ENCODE measurements at places on chromosomes 7 and 10.

DNA sequence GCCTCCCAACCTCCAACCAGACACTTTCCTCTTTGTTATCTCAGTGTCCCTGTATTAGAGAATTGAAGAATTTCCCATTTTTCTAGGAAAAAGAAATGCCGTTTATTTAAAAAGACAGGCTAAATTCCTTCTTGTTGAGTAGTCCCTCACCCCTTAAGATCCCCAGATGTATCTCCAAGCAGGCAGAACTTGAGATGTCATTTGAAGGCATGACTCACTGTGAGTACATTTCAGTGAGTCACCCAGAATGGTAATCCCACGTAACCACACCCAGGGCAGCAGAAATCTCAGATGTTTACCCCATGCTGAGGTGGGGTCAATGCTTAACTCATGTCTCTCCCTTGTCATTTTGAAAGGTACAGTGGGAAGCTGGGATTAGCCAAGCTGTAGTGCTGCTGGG is 4.4 kb downstream of the ZNF655 start:
- peak; percentile 96 for DNase-seq

GRCh38 chr7:130703851-130704250 is 17.5 kb upstream of the TSGA13 start:
- no peak for DNase-seq

- no peak for DNase-seq
These were observed 492.5 kb upstream of the ZMIZ1 start for GRCh38 chr10:78576276-78576675.

DNA sequence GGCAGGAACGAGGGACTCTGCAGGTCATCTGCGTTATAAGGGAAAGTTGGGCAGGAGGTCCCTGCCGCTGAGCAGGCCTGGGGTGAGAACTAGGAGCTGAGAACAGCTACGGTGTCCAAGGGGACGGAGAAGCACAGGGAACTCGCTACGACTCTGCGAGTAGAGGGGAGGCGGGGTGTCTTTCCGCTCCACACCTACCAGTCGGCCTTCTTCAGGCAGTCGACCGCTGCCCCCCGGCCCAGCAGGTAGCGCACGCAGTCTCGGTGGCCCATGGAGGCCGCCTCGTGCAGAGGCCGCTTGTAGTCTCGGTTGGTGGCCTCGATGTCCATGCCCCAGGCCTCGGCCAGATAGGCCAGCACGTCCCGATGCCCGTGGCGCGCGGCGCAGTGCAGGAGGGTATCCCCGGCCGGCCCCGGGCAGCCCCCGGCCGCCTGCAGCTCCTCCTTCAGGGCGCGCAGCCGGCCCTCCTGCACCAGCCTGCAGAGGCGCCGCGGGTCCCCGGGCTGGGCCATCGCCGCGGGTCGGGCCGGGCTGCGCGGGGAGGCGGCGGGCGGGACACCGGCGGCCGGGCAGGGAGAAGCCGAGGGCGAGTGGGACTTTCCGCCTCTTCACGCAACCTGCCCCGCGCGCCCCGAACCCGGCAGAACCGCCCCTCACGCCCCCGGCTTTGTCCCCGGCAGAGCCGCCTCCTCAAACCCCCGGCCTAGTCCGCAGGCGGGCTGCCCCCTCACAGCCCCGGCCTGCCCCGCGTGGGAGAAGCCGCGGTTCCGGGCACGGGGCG is 660 bp downstream of the ANKRD16 start:
- no peak for DNase-seq

DNA sequence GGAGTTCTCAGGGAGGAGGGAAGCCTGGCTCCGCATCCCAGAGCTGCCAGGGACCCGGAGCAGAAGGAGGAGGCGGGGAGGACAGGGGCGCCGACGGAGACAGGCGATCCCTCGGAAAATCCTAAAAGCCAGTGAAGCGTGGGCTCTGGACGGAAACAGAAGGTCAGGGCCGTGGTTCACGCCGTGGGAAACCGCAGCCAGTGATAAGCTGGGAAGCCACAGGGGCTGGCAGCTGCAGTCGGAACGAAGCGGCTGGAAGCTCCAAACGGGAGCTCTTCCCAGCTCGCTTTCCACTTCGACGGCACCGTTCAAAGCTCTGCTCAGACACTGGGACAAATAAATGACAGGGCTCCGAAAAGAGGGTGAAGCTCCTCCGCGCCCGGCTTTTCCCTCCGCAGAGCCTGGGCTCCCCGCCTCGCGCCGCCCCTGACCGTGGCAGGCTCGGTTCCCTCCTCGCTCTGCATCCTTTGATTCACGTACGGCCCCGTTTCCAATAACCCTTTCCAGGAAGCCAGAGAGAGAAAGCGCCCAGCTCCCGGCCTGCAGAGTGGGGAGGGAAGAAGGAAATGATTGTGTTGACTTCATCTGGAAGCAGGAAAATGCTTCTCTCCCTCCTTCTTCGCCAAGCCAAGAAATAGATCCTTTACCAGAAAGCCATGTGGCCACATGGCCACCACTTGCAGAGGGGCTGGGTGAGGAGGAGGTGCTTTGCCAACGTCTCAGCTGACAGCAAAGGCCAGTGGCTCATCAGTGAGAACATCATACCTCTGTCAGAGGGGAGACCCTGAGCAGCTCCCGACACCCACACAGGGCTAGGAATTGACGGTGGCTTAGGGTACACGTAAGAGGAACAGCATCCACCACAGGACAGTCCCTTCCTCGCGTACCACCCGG is 57.4 kb downstream of the ADRB1 start:
- DNase-seq: peak; percentile 38

- DNase-seq: no peak
These were observed 68.7 kb upstream of the PPP1R9A start for GRCh38 chr7:94838717-94839116.

DNA sequence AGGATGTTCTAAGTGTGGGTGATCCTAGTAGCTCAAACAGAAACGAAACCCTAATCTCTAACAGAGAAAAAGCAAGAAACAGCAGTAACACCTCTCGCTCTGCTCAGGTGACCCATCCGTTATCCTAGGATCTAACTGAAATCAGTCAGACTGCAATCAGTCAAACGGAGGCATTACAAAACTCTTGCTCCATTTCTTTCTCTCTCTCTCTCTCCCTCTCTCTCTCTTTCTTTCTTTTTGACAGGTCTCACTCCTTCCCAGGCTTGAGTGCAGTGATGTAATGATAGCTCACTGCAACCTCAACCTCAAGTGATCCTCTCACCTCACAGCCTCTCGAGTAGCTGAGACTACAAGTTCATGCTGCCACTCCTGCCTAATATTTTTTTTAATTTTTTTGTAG is 1283.5 kb upstream of the CELF2 start:
- DNase-seq: no peak

- no peak for DNase-seq
These were observed 260.2 kb downstream of the SDHAF3 start for GRCh38 chr7:97377713-97378112.

GRCh38 chr10:48714088-48714487 is 29.4 kb downstream of the WDFY4 start:
- DNase-seq: no peak

DNA sequence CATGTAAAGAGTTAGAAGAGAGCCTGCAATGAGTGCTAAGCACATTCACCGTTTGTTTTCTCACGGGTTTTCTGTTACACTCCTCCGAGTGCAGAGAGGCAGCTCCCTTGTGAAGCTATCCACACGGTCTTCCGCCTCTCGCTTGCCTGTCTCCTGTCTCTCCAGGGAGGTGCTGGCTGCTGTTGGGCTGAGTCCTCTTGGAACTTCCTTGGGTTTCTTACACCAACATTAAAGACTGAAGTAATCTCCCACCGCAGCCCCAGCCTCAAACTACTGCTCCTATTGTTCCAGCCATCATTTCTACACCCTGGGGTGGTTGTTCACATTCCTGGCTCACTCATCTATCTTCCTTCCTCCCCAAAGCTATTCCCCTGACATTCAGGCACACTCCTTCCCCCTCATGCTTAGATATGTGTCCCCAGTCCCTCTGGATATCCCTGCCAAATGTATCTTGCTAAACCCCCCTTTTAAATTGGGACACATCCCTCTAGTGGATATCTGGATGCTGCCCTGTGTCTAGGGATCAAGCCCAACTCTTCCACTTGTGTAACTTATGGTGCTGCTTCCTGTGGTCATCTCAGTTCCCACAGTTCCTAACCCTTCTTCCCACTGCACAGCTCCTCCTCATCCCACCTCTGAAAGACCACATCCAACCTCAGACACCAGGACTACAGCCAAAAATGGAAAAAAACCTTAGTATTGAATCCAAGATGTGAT is 14.1 kb downstream of the ESYT2 start:
- DNase-seq: no peak

DNA sequence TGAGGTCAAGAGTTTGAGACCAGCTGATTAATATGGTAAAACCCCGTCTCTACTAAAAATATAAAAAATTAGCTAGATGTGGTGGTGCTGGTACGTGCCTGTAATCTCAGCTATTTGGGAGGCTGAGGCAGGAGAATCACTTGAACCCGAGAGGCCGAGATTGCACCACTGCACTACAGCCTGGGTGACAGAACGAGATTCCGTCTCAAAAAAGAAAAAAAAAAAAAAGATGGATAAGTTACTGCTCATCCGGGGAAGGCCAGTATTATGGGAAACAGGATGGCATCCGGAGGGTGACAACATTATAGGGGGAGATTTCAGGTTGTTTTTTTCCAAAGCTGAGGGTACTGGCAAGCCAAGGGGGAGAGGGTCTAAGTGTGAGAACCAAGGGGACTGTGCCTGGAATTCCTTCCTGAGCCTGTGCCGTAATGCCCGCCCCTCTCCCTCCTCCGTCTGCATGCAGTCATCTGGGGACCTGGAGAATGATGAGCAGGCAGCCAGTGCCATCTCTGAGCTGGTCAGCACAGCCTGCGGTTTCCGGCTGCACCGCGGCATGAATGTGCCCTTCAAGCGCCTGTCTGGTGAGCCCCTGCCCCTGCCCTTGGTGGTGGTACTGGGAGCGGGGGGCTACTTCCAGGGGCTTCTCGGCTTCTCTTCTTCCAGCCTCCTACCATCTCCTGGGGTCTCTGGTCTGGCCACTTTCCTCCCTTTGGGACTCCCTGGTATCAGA is 4.4 kb downstream of the LAMTOR4 start:
- no peak for DNase-seq

DNA sequence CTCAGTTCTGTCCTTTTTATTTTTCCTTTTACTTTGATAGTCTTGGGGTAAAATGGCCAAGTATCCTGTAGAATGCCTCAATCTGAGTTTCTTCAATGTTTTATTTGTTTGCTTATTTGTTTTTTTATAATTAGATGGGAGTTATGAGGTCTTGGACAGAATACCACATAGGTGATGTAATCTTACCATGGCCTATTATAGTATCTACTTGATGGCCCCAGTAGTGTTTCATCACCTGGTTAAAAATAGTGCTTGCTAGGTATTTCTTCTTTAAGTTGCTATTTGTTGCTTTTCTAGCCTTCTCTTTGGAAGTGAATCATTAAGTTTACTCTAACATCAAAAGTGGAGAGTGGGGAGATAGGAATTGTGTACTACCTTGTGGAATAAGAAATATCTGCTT is 1020.0 kb upstream of the KCND2 start:
- DNase-seq: no peak

DNA sequence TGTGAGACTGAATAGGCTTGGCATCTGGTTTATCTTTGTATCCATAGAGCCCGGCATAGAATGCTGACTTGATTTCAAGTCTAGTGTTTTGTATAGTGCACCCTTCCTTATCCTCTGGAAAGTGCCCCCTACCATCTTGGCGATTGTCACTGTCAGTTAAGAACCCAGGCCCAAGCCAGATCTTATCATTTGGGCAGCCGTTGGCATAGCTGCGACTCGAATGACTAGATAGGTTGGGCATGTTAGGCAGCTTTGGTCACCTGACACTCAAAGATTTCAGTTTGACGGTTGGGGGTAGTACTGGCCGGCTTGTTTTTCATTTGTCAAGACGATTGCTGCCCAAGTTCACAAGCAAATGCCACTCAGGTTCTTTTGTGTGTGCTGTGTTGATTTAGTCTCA is 6.6 kb downstream of the NIPSNAP2 start:
- no peak for DNase-seq

DNA sequence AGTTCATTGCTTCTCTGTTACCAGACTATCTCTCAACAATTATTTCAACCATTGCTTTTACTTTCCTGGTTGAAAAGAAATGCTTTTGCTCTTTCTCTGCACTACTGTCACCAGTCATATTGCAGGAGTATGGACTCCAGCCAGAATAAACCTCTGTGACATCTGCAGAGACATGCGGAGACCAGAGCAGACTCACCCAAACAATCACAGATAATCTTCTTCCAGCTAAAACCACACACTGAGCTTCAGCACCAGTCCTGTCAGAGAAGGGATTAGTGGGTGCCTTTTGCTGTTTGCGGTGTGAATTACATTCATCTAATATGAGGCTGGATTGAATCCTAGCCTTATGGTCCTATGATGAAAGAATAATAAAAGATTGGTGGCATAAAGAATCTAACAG is 258.6 kb downstream of the CNTNAP2 start:
- DNase-seq: no peak

GRCh38 chr10:71358277-71358676 is 38.4 kb upstream of the CDH23 start:
- DNase-seq: no peak

DNA sequence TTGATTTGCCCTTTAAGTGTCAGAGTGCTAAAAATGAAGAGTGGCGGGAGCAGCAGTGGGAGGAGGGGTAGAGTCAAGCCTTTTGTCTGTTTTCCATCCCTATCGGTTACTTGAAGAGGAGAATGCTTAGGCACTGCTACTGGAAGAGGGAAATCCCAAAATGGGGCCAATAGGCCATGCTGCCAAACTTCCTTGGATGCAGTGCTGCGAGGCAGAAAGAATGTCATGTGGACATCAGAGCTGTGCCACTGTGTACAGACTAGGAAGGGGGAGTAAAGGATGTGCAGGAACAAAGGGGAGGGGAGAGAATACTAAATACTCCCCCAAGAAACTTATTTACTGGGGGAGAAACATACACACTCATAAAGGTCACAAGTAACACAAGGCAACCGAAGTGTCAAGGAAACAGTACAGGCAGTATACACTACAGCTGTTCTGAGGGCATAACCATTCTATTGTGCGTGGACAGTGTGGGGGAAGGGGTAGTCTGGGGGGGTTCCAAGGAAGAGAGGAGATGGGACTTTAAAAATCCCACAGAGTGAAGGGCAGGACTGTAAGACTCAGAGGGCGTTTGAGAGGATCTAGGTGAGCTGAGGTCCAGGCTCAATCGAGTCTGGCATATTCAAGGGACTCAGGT is 228.7 kb upstream of the PLXNA4 start:
- no peak for DNase-seq

GRCh38 chr7:36215457-36215765 is 62.4 kb downstream of the EEPD1 start:
- no peak for DNase-seq

GRCh38 chr10:21417172-21417712 is 108.2 kb downstream of the SKIDA1 start:
- DNase-seq: no peak

DNA sequence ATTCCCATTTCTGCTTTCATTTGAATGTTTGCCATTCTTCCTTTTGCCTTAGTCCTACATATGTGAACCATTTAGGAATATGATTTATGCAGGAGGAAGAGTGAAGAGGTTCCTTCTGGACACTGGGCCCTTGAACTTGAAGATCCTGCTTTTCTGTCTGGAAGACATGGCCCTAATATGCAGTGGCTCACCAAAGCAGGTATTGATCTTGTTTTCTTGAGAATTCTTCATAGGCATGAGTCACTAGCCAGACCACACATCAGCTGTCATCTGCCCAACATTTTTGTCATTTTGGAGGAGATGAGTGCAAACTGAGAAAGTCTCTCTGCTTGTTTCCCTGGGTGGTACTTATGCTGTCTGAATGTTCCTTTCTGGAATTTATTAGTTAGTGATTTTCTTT is 382.6 kb downstream of the LRMDA start:
- no peak for DNase-seq

All from AG08395 (cell line).